ENCODE measurements at places on chromosomes 7 and 10.
A peak's percentile ranks its signal among the peaks of the same experiment; 100 is the strongest.

GRCh38 chr7:157522189-157522588 is 185.4 kb downstream of the DNAJB6 start:
- H3K27ac ChIP-seq: no peak overlapping the region
- H3K36me3 ChIP-seq: no peaks in the 10 kb centered on the region
- H3K27me3 ChIP-seq: peaks cover 4% of the 10 kb centered on the region
- no peak overlapping the region for H3K4me3 ChIP-seq

GRCh38 chr10:91627344-91628102 is 5.3 kb downstream of the PPP1R3C start:
- no peak overlapping the region for H3K27ac ChIP-seq
- no peaks in the 10 kb centered on the region for H3K27me3 ChIP-seq
- H3K36me3 ChIP-seq: peaks cover 7% of the 10 kb centered on the region
- no peak for DNase-seq
- H3K4me1 ChIP-seq: no peaks in the 10 kb centered on the region

GRCh38 chr7:36464271-36464670 is 74.6 kb downstream of the ANLN start:
- no peak overlapping the region for H3K27ac ChIP-seq
- DNase-seq: no peak
- no peaks in the 10 kb centered on the region for H3K4me1 ChIP-seq
- H3K27me3 ChIP-seq: peaks cover 2% of the 10 kb centered on the region
- no peak overlapping the region for H3K4me3 ChIP-seq

GRCh38 chr7:151271699-151272355 is 23.3 kb upstream of the SMARCD3 start:
- H3K4me3 ChIP-seq: no peak overlapping the region
- no peaks in the 10 kb centered on the region for H3K36me3 ChIP-seq
- no peak overlapping the region for H3K27ac ChIP-seq

- H3K36me3 ChIP-seq: peaks cover 5% of the 10 kb centered on the region
- no peaks in the 10 kb centered on the region for H3K4me1 ChIP-seq
- no peak overlapping the region for H3K4me3 ChIP-seq
- DNase-seq: no peak
Observed at GRCh38 chr7:139560678-139561077, 37.2 kb downstream of the CLEC2L start.

GRCh38 chr7:139118805-139119485 is 9.4 kb upstream of the ZC3HAV1 start:
- H3K4me3 ChIP-seq: no peak overlapping the region
- H3K27me3 ChIP-seq: peaks cover 7% of the 10 kb centered on the region
- H3K36me3 ChIP-seq: no peaks in the 10 kb centered on the region
- DNase-seq: peak; percentile 3

- peak overlapping the region; percentile 96 for H3K27ac ChIP-seq
- no peaks in the 10 kb centered on the region for H3K36me3 ChIP-seq
- no peaks in the 10 kb centered on the region for H3K27me3 ChIP-seq
- DNase-seq: peak; percentile 96
- peaks cover 45% of the 10 kb centered on the region for H3K4me1 ChIP-seq
- no peak overlapping the region for H3K4me3 ChIP-seq
Observed at GRCh38 chr7:41886262-41886900, 183.5 kb upstream of the INHBA start.

GRCh38 chr7:28121496-28121895 is 59.1 kb downstream of the JAZF1 start:
- H3K4me1 ChIP-seq: no peaks in the 10 kb centered on the region
- no peaks in the 10 kb centered on the region for H3K27me3 ChIP-seq
- H3K36me3 ChIP-seq: no peaks in the 10 kb centered on the region
- no peak overlapping the region for H3K27ac ChIP-seq

Measured in astrocyte (in vitro differentiated cells and primary cell).